ENCODE measurements at places on chromosomes 1 and 21.

GRCh38 chr1:59522925-59523505, 226.1 kb downstream of the FGGY start:
- no peak for DNase-seq

DNA sequence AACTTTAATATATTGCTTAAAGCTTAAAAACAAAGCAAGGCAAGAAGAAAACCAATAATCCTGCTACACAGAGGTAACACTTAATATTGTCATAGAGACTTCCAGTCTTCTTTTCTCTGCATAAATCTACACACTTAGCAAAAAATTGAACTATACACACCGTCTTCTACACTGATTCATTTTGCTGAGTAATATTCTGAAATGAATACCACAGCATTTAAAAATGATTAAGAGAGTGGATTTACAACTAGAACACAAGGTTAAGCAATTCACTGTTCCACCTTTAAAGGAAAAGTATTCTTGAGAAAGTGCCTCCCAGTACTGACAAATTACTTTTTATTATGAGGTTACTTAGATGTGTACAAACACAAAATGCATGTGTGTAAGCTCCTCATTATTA, 22.2 kb upstream of the ITPKB start:
- no peak for DNase-seq

DNA sequence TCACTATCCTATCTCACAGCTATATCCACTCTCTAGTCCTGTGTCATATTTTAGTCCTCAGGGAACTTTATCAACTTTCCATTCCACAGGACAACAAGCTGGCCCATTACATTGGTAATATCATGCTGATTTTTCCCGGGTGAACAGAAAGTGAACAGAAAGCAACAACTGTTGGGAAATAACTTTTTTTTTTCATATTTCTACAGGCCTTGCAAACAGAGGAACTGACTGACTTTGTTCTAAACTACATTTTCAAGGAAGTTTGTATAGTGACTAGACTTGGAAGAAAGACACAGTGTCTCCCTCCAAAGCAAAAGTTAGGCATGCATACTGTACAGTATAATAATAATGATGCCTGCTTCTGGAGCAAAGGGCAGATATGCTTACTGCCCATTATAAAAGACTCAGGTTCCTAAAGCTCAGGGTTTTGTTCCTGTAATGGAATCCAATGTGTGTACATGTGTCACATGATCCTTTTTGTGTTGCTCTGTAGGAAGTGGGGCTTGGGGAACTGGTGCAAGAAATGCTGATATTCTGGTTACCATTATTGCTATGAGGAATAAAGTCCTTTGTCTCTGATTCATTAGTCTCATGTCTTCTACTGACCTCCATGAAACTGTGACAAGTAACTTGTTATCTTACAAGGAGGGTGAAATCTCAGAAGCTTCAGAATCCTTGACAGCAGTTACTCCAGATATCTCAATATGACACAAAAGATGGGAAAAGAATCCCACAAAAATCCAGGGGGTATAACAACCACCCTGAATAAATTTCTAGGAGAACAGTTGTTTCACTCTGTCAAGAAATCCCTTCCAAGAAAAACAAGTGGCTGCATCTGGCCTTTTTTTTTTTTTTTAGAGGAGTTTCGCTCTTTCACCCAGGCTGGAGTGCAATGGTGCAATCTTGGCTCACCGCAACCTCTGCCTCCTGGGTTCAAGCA, 17.7 kb upstream of the NTPCR start:
- DNase-seq = no peak

DNA sequence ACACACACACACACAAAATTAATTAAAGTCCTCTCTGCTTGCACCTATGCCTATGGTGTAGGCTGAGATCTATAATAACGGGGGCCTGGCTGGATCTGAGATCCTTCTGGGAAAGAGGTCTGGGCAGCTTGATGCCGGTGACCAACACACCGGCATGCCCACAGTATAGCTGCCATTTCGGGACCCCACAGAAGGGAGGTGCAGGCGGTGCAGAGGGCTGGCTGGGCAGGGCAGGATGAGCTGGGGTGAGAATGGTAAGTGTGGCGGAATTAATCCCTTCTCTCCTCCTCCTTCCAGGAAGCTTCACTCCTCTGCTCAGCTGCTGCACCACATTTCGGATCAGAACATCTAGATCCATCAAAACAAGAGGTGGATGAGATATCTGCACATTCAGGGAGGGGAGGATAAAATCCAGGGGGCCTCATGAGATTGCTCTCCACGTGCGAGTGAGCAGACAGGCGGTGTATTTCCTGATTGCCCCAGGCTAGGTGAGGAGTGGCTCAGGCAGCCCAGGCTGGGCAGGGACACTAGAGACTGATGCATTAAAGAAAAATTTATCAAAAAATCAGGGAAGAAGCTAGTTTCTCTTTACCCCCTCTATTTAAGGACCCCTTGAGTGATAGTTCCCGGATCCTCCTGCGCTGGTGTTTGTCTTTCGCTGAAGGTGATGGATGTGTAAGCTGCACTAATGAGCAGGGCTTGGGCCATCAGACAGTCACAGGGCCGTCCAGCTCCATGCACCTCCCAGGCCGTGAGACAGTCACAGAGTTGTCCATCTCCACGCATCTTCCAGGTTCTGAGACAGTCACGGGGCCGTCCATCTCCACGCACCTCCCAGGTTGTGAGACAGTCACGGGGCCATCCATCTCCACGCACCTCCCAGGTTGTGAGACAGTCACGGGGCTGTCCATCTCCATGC, 449.9 kb downstream of the PTPRU start:
- DNase-seq = no peak

- DNase-seq = no peak
Observed at GRCh38 chr1:98991127-98992012, 13.3 kb downstream of the PLPPR5 start.

DNA sequence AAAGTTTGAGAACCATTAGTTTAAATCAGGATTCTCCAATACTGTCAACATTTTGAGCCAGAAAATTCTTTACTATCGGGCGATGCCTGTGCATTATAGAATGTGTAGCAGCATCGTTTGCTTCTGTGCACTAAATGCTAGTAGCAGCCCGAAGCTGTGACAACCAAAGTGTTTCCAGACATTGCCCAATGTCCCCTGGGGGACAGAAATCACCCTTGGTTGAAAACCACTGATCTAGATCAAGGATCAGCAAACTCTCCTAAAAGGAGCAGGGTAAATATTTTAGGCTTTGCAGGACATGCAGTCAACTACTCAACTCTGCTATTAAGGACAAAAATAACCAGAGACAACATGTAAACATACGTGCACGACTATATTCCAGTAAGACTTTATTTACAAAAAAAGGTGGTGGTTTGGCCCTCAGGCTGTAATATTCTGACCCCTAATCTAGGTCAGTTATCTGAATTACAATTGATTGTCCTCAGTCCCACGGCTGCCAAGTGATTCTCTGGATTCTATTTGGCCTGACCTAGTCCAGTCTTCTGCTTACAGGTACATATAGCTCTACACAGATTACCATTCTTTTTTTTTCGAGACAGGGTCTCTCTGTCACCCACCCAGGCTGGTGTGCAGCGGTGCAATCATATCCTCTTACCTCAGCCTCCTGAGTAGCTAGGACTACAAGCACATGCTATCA, 10.6 kb downstream of the FAF1 start:
- no peak for DNase-seq

DNA sequence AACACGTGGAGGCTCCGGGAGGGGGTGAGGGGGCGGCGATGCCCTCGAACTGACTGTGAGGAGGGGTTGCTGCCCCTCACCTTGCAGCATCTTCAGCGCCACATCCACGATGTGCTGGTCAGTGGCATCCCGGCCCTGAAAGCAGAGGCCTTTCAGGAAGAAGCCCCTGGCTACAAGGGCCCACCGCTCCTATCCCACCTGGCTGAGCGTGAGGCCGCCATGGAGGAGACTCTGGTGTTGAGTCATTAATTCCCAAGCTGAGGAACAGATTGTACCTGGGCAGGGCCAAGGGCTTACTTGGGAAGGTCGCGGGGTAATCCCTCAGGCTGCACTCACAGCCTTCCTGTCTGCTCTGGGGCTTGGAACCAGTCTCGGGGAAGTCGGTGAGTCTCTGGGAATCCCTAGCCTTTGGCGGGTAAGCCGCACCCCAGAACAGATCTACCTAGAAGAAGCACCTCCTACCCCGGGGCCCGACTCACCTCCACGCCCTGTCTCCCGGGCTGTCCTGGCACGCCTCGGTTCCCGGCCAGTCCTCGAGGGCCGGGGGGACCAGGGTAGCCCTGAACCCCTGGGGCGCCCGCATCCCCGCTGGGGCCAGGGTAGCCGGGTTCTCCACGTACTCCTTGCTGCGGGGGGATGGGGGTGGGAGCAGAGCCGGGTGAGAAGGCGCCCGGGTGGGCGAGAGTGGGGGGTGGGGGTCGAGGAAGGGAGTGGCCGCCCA, 13.9 kb downstream of the COL9A2 start:
- no peak for DNase-seq

GRCh38 chr1:110540891-110541685, 22.1 kb upstream of the KCNA10 start:
- DNase-seq = no peak

GRCh38 chr1:25727635-25728286, 72.2 kb upstream of the SELENON start:
- DNase-seq = no peak

GRCh38 chr1:83761167-83762038, 237.5 kb downstream of the TTLL7 start:
- DNase-seq = no peak

DNA sequence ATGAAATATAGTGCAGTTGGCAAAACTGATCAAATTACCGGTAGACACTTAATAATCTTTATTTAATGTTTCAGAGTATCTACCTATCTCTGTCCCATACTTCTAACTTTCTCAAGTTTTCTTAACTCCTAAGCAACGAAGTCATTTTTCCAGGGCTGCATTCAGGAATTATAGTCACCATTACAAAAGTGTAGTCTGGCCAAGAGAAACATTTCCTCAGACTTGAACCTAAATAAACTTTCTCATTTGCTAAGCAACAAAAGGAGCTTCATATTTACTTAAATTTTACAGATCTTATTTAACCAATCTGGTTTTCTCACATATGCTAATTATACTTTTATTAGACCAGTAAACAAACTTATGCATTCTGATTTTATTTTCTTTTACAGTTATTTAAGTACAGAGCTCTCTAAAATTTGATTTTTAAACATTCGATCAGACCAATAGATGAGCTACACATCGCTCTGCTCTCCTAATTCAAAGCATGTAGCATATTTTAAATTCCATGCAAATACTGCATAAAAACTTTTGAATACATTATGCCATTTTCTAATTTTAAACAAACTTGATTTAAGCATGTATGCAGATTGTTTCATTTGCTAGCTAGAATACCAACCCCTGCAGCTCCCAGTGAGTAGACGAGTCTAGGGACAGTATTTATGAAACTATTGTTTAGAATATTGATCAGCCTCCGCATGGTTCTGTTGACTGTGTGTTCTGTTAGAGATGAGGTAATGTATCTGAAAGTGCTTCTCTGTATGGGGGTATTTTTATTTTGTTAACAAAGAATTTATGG, 201.4 kb downstream of the CHRM3 start:
- no peak for DNase-seq

GRCh38 chr1:220182656-220183055, 88.7 kb downstream of the IARS2 start:
- DNase-seq = no peak

DNA sequence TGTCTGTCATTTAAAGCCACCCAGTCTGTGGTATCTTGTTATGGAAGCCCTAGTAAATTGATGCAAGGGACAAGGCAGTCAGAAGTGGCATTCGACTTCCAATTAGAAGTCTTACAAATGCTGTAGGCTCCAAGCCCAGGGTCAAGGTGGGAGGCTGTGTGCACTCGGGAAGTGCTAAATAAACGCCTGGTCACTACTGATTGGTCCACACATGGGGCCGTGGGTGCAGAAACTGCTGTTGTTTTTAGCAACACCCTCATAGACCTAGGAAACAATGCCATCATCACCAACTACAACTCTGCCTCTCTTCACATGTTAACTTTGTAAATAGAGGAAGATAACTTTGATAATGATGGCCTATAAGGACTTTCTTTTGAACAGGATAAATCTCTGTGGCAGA, 20.2 kb upstream of the ZBTB21 start:
- no peak for DNase-seq

DNA sequence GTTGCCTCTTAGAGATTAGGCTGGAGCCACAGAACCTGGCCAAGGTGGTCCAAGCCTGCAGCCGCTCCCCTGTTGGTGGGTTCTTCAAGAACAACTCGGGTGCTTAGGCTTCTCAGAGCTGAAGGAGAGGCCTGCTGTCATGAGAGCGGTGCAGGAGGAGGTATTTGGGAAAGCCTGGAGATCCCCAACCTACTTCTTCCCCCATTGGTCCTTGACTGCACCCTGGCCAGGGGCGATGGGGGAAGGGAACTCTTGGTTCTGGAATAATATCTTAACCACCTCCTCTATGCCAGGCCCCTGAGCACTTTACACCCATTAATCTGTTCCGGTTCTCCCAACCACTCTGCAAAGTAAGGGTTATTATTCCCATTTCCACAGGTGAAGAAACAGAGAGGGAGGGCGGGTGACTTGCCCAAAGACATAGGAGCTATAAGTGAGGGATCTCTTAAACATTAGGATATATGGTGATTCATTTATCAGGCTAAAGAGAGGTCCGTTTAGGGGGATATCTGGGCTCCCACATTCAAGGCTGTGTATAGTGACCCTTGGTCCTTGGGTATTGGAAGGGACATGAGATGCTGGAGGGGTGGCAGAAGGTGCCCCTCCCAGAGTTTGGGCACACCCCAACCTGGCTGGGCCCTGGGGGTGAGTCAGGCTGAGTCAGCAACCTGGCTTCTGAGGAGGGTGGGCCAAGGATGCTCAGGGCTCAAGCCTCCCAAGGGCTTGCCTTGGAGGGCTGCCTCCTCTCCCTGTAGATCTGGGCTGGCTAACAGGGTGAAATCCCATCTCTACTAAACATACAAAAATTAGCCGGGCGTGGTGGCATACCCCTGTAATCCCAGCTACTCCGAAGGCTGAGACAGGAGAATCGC, 5.2 kb downstream of the TRNP1 start:
- no peak for DNase-seq

GRCh38 chr1:77065693-77066342, 153.4 kb downstream of the PIGK start:
- no peak for DNase-seq

DNA sequence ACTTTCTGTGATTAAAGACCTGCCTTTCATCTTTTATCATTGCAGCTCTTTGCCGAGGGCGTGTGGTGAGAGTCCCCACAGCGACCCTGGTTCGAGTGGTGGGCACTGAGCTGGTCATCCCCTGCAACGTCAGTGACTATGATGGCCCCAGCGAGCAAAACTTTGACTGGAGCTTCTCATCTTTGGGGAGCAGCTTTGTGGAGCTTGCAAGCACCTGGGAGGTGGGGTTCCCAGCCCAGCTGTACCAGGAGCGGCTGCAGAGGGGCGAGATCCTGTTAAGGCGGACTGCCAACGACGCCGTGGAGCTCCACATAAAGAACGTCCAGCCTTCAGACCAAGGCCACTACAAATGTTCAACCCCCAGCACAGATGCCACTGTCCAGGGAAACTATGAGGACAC, 32.0 kb downstream of the PTGFRN start:
- no peak for DNase-seq

DNA sequence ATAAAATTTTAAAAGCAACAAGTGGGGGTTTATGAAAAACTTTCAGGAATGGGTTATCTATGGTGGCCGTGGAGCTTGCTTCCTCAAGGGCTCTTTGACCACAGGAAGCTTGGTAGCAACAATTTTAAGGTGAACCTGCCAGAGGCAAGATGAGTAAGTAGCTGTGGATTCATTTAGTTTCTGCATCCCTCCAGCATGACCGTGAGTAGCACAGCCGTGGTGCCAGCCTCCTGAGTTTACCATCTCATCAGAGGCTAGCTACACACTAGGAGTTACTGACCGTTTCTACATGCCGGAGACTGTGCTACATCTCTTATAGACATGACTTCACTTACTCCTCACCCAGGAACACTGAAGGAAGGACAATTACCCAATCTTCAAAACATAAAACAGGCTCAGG, 30.1 kb upstream of the PLEKHG5 start:
- no peak for DNase-seq
